CD4-positive, alpha-beta T cell treated with Interleukin-6 at 100 ng/mL for 8 hours (primary cell): ENCODE measurements at places on chromosomes 3 and 15.
A peak's percentile ranks its signal among the peaks of the same experiment; 100 is the strongest.

- no peak for DNase-seq
Observed at GRCh38 chr3:23389089-23389488, 186.0 kb downstream of the UBE2E2 start.

- DNase-seq = no peak
Observed at GRCh38 chr3:52039846-52040245, 16.5 kb downstream of the DUSP7 start.

DNA sequence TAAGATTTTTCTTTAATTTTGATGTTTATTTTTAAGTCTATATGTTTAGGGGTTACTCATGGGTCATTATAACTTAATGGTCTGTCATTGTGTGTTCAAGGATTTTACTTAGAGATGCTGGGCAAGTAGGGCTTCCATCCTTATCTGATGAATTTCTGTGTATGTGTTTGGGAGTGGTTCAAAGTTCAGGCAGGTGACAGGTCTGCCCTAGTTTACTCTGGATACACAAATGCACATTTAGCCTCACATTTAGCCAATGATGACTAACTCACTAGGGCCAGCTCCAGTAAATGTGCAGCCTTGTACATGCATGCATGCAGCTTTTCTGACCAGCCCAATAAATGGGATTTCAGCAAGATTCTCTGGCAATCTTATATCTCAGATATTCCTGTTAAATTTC, 554.1 kb downstream of the SI start:
- DNase-seq = no peak

GRCh38 chr3:149466192-149466591, 8.3 kb upstream of the TM4SF4 start:
- DNase-seq = no peak

- no peak for DNase-seq
Observed at GRCh38 chr3:54040476-54040875, 81.9 kb upstream of the CACNA2D3 start.

- DNase-seq = no peak
Observed at GRCh38 chr15:87609894-87610293, 646.6 kb downstream of the NTRK3 start.

DNA sequence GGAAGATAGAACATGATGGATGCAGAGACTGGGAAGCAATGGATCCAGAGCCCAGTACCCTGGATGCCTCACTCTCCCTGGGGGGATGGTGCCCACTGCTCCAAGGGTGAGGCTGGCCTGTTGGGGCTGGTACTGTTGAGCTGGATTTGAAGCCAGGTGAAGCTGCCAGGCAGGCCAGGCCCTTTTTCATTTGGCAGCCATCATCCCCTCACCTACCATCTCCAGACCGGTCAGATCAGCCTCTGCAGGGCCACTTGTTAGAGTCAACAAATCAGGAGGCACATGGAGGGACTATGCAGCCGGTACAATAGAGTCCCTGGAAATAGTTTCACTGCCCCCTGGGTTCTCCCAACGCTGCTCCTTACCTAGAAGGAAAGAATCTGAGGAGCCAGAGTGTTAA, 5.9 kb downstream of the MAPKAPK3 start:
- DNase-seq = no peak

DNA sequence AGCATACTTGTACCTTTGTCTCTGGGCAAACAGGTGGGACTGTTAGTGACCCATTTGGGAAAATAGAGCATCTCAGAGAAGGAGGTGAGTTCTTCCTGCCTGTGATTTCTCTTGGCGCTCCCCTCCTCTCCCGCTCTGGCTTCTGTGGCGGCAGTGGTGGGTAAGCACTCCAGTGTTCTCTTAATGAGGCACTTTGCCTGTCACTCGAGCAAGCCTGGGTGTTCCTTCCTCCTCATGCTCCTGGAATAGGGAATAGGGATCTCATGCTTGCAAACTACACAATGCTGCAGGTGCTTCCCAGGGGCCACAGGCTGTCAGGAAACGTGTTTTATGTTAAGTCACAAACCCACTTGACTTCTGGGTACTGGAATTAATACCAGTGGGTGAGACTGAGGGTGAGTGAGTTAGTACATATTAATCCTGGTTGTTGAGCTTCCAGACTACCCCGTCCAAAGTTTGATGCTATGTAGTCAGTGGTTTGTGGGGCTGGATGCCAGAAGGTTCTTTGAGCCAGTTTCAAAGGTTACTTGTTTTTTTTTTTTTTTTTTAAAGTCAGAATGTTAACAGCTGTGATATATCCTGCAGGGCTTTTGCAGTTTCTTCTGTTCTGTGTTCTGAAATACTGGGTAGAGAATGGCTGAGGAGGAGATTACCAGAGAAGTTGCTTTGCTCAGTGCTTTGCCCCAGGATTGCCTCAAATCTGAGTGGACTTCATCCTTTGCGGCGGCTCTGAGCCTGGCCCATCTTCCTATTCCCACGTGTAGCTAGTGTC, 30.5 kb downstream of the EDEM1 start:
- DNase-seq = no peak

GRCh38 chr3:17752876-17753631, 10.6 kb upstream of the TBC1D5 start:
- no peak for DNase-seq

- DNase-seq = no peak
Observed at GRCh38 chr3:80017369-80017768, 249.6 kb upstream of the ROBO1 start.

GRCh38 chr3:77042343-77042742, 2.4 kb downstream of the ROBO2 start:
- no peak for DNase-seq

GRCh38 chr15:79582650-79583049, 150.5 kb downstream of the MINAR1 start:
- DNase-seq = no peak

- no peak for DNase-seq
Observed at GRCh38 chr15:40134885-40135284, 26.0 kb upstream of the BUB1B start.

- peak; percentile 75 for DNase-seq
Observed at GRCh38 chr3:46947981-46948791, 28.4 kb downstream of the CCDC12 start.

- peak; percentile 69 for DNase-seq
Observed at GRCh38 chr3:66276705-66277274, 56.0 kb downstream of the SLC25A26 start.

GRCh38 chr3:197487911-197488391, 67.8 kb downstream of the BDH1 start:
- DNase-seq = no peak

GRCh38 chr3:96863129-96863740, 48.8 kb downstream of the EPHA6 start:
- DNase-seq = no peak

GRCh38 chr15:51536965-51537574, 85.5 kb downstream of the DMXL2 start:
- DNase-seq = no peak

- no peak for DNase-seq
Observed at GRCh38 chr3:99927671-99928457, 110.2 kb downstream of the CMSS1 start.

DNA sequence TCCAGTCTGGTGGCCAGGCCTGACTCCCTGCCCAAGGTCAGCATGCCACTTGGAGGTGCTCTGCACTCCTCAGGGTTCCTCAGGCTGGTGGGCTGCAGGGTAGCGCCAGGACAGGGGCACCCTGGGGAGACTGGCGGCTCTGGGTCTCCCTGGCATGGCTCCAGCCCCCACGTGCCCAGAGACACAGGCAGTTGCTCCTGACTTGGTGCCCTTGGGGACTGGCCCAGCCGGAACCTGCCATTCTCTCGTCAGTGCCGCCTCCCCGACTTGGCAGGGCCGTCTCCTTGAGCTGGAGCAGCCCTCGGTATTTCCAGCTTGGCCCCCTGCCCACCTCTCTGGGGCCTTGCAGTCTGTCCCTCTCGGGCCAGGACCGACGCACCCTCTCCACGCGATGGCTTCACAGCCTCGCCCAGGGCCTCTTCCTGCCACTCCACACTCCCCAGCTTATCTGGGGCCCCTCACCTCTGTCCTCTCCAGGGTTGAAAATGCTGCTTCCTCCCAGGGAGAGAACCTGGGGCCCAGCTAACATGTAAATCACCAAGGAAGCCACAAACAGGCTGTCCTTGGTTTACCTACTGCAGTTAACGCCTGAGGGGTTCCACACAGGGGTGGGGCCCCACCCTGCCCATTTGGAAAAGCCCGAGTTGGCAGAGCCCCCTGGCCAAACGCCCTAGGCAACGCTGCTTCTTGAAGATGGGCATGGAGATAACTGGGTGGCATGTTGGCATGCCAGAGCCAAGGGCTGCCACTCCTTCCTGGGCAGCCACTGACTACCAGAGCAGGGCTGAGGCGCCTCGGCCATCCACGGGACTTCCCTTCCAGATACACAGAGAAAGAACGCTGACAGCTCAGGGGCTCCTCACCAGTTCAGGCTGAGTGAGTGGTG, 61.4 kb downstream of the SMAD6 start:
- no peak for DNase-seq

DNA sequence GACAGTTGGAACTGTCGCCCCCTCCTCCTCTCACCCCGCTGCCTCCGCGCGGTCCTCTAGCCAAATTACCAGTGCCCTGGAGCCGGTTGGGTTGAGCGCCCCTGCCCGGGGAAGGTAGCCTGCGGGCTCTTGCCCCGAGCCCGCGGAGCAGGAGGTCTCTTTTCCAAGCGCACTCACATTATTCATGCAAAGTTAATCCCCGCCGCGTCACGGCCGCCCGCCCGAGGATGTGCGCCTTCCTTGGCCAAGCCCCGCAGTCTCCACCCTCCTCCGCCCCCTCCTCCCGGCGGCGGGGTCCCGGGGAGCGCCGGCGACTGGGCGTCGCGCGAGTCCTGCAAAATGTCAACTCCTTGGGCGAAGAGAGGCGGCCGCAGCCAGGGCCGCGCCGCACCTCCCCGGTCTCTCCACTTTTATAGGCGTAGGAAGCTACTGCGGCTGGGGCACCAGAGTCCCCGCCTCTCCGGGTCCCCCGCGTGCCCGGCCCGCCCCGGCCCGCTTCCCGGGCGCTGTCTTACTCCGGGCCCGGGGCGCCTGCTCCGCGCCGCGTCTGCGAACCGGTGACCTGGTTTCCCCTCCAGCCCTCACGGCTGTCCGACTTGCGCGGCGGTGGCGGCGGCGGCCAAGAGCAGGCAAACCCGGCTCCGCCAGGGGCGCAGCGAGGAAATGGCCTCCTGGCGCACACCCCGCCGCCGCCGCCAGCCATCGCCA, at the start of gene THRB:
THRB (minus strand) TSS at position 233 of the 708 bp plus-strand sequence.
- DNase-seq = no peak

DNA sequence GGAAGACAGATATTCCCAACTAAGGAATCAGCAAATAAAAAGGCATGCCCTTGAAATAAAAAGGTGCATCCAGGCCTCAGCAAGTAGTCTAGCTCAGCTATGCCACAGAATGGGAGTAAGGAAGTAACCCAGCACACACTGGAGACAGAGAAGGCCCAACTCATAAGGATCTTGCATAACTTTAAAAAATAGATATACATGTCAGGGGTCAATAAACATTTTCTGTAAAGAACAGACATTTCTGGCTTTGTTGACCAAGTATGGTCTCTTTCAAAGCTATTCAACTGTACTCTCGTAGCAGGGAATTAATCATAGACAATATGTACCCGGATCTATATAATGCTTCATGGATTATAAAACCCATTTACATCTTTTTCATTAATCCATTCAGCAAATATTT, 449.3 kb downstream of the TAFA4 start:
- no peak for DNase-seq

GRCh38 chr15:40906091-40906990, 12.1 kb downstream of the VPS18 start:
- peak; percentile 67 for DNase-seq

GRCh38 chr3:193194371-193194770, 46.7 kb upstream of the PLAAT1 start:
- DNase-seq = no peak

DNA sequence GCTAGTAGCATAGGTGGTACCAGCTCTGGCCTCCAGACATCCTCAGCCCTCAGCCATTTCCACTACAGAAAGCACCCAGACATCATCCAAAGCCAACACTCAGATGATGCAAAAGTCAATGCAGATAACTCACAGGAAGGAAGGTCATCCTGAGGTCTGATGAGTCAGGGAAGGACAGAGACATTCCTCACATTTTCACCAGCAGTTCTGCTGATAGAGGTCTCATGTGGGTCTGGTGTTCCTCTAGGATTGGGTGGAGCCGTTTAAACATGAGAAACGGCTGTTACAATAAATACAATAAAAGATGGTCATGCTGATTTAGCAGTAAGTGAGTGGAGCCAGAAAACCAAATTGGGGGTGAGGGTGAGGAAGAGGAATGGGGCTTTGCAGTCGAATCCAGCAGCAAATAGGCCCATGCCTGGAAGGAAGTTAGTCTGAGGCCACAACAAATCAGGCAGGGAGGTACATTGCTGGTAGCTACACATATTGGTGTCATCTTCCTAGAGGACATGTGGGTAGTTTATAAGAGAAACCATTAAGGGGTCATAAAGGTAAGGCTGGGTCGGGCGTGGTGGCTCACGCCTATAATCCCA, 33.3 kb upstream of the FLNB start:
- no peak for DNase-seq

DNA sequence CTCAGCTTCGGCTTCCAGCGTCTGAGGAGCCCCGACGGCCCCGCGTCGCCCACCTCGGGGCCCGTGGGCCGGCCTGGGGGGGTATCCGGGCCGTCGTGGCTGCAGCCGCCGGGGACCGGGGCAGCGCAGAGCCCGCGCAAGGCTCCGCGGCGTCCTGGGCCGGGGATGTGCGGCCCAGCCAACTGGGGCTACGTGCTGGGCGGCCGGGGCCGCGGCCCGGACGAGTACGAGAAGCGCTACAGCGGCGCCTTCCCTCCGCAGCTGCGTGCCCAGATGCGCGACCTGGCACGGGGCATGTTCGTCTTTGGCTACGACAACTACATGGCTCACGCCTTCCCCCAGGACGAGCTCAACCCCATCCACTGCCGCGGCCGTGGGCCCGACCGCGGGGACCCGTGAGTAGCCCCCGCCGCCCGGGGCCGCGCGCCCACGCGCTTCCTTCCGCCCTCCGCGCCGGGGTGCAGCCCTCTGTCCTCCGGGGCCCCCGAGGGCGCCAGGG, 462 bp downstream of the EDEM1 start:
- peak; percentile 37 for DNase-seq

DNA sequence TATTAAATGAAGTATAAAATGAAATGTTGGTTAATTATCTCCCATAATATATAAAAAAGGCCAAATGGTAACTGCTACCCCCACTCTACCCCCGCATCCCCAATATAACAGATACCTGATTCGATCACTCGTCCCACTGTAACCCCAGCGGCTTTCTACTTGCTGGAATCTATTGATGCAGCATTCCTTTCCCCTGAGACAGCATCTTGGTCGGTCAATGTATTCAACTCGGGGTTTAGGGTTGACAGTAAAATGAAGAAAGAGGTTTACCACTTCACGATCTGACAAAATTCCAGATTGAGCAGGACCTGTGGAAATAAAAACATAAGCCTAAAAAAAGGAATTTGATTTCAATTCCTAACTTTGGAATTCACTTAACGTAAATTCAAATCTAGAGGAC, 18.6 kb upstream of the C15orf40 start:
- DNase-seq = no peak
